Germinal center (tissue), 1 donor: ENCODE measurements at places on chromosomes 1 and 21.
A peak's percentile ranks its signal among the peaks of the same experiment; 100 is the strongest.

- DNase-seq, result no peak
Observed at GRCh38 chr1:85708829-85709227, 595 bp upstream of the ZNHIT6 start.

- DNase-seq, result no peak
Observed at GRCh38 chr1:226588484-226588883, 39.9 kb downstream of the STUM start.

- peak; percentile 23 for DNase-seq
Observed at GRCh38 chr1:208243527-208243966, 637 bp downstream of the PLXNA2 start.

GRCh38 chr21:41090981-41091380 lies 77.0 kb upstream of the BACE2 start:
- no peak for DNase-seq

- DNase-seq, result no peak
Observed at GRCh38 chr1:236862615-236863211, 67.6 kb downstream of the MTR start.

GRCh38 chr1:168141871-168142385 lies 5.2 kb upstream of the GPR161 start:
- no peak for DNase-seq

GRCh38 chr21:37172646-37173045 lies 94.5 kb downstream of the VPS26C start:
- no peak for DNase-seq

GRCh38 chr1:198519639-198520501 lies 20.6 kb downstream of the ATP6V1G3 start:
- no peak for DNase-seq

GRCh38 chr1:54278941-54279422 lies 79.0 kb downstream of the MRPL37 start:
- no peak for DNase-seq

DNA sequence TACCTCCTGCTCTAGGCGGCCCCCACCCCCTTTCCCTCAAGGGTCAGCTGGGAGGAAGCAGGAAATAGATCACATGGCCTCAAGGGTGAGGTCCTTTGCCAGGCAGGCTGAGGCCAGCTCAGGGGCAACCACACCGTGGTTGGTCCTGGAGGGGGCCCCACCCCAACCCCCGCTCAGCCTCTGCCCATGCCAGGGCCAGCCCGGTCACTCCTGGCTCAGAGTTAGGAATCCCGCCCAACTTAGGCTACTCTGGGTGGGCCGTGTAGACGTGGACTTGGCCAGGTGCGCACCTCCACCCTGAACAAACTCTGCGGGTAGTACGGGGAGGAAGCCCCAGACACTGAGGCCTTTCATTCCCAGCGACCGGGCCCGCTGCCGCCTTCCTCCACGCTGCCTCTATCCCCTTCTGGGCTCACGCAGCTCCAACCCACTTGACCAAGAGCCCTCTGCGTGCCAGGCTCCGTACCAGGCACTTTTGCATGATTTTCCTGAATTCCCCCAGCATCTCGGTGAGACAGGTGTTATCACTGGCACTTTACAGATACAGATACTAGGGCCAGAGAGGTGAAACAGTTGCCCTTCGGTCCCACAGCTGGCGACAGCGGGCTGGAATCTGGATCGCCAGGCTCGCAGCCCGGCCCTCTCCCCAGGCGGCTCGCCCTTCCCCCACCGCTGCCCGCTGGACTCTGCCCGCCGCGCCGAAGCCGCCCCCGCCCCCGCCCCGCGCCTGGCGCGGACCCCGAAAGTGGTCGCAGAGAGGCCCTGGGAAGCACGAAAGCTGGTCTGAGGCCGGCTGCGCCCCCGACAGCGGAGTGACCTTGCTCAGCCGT lies 769 bp downstream of the GALE start:
- peak; percentile 48 for DNase-seq

GRCh38 chr1:215473943-215474342 lies 93.2 kb upstream of the KCTD3 start:
- DNase-seq, result no peak

GRCh38 chr1:16191916-16192546 lies 20.4 kb downstream of the ARHGEF19 start:
- DNase-seq, result no peak

DNA sequence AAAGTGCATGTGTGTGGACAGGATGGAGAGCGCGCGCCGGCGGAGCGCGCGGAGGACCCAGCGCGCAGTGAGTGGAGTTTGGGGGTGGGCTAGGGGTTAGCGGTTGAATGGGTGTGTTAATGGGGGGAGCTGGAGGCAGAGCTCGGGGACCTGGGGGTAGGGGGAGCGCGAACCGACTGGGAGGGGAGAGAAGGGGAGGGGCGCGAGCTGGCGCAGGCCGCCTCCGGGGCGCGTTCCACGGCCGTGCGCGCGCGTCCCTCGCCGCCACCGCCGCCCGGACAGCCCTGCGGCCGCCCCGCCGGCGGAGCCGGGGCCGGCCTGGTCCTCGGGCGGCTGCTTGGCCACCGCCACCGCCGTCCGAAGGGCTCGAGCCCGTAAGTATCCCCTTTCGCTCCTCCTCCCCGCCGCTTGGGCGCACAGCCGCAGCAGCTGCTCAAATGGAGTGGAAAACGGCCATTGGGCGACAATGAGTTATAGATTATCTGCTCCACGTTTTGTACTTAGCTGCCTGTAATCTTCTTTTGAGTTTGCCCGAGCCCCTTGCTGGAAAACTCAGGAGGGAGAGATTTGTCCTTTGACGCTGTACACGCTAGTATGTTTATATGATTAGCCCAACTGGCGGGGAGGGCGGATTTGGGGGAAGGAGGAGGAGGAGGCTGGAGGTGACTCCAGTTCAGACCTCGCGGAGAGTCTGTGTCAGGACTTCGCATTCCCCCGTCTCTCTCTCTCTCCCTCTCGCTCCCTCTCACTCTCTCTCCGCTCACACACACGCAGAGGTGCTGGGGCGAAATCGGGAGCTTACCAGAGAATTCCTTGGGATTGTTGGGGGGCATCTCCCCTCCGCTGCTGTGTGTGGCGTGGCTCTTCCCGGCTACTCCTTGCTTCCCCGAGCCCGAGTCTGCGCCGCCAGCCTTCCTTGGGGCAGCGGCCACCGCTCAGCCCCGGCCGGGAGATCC lies at the start of gene ADGRL2:
Gene ADGRL2 (plus strand): TSS at position 240 of the 956 bp plus-strand sequence. CDS start 36,051 bp downstream, outside the sequence.
- peak; percentile 3 for DNase-seq

- DNase-seq, result peak; percentile 43
Observed at GRCh38 chr1:42777852-42778251, 6.9 kb upstream of the TMEM269 start.

DNA sequence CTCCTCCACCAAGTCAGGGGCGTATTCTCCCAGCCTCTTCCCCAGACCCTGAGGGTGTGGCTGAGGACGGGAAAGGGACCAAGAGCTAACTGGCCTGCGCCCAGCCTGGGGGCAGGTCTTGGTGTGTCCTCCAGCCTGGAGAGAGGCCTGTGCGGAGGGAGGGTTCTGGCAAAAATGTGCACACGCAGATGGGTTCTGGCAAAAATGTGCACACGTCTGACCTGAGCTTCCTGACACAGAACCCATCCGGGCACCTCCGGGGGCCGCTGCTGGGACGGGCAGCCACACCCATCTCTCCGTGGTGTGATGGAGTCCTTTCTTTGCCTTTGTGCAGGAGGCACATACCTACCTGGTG lies 23.1 kb upstream of the PKP1 start:
- no peak for DNase-seq

GRCh38 chr21:42587036-42587435 lies 66.4 kb upstream of the PDE9A start:
- DNase-seq, result no peak

DNA sequence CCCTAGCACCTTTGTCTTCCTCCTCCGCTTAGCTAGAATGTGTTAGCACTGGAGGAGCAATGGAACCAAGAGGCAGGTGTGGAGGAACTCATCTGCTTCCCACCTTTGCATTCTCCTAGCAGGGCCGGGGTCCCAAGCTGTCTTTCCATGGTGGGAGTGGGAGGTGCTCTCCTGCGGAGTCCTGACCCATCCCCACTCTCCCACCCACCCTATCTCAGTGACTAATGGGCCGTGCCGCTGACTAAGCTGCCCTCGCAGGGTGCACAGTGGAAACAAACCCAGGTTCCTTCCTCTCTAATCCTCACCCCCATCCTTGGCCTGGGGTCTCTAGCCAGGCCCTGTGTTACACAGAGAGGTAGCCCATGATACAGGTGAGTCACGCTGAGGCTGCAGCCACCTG lies 177.5 kb downstream of the HIVEP3 start:
- DNase-seq, result no peak

GRCh38 chr1:218492874-218493273 lies 147.7 kb downstream of the TGFB2 start:
- no peak for DNase-seq

GRCh38 chr1:26070296-26070962 lies 3.0 kb upstream of the TRIM63 start:
- DNase-seq, result no peak

GRCh38 chr1:3814065-3814464 lies 17.8 kb upstream of the LRRC47 start:
- DNase-seq, result no peak
